ENCODE measurements at places on chromosomes 6 and 20. TPM values are rescaled to one million over a fixed set of nuclear protein-coding genes. Genes with fewer than 3 reads are reported as not detected.
A peak's percentile ranks its signal among the peaks of the same experiment; 100 is the strongest.

DPPA5 gene
- not detected for total RNA-seq

OR12D3 gene
- not detected for total RNA-seq

CENPQ gene
- total RNA-seq, result 2.4 TPM

REM1 gene
- not detected for total RNA-seq

NKAIN2 gene
- 2.9 TPM for total RNA-seq

CAGE1 gene
- 0.17 TPM for total RNA-seq

OSER1 gene
- total RNA-seq, result 83.9 TPM

TRIM39 gene
- total RNA-seq, result 26.4 TPM

BTN3A1 gene
- 206 TPM for total RNA-seq

HDGFL1 gene
- not detected for total RNA-seq

GRCh38 chr20:38880952-38881735, 45.1 kb upstream of the FAM83D start:
- DNase-seq, result no peak

- no peak for DNase-seq
Measured at GRCh38 chr6:157050537-157051265, 272.6 kb downstream of the TMEM242 start.

- no peak for DNase-seq
Measured at GRCh38 chr6:105364243-105364642, 38.6 kb downstream of the PREP start.

- no peak for DNase-seq
Measured at GRCh38 chr6:40517654-40518053, 69.5 kb downstream of the LRFN2 start.

- DNase-seq, result no peak
Measured at GRCh38 chr6:43296780-43297497, 1.1 kb upstream of the SLC22A7 start.

DNA sequence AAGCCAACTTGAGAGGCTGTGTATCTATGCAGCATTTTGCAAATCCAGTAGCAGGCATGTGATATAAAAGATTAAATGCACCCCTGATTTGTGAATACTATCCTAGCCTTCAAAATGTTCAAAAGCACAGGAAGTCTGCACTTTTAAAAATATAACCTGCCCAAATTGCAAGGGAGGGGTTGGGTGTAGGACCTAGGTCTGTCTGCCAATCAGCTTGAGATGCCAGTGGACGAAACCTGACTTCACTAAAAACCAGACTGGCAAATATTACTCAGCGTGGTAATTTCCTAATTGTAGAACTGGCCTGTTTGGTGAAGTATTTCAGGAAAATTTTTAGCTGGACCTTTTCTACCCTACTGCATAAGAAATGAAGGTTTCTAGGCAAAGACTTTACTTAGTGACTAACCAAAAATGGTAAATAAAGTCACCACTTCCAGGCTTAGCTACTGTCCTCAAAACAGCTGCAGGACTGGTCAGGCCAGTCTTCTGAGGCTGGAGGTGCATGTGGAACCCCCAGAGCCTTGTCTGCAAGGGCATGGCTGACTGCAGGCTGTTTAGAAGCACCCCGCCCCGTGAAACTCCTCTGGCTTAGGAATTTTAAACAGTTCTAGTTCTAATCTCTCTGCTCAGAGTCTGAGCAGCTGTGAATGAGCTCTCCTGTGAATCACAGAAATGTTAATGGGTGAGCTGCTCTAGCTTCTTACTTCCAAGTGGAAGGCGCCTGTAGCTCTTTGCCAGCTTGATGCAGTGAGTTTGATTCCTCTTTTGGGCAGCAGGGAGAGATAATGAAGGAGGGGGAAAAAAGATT, 104.4 kb upstream of the ESR1 start:
- DNase-seq, result no peak

DNA sequence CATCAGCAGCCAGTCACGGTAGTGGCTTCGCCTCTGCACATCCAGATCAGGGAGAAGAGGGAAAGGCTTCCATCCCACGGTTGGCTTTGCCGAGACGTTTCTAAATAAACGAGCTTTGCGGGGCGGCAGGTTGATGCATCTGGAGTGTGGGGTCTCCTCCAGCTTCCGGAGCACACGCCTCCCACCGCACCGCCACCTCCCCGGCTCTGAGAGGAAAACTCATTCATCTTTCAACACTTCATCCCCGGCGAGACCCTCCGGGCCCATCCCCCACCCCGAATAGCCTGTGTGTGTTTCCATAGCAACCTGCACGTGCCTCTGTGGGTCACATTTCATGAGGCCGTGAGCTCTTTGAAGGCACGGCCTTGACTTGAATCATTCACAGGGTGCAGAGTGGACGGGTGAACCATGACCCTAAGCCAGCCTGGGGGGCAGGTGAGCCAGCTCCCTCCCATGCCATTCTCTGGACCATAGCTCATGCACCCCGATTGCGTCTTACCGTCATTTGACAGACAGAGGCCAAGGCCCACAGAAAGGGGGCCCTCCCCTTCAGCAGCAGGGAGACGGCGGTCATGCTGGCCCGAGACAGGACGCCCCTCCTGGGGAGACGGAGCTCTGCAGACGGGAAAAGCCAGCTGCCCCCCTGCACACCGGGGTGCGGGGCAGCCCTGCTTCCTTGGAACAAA, 16.2 kb upstream of the CHRNA4 start:
- no peak for DNase-seq

- DNase-seq, result no peak
Measured at GRCh38 chr6:53611889-53612288, 53.7 kb downstream of the KLHL31 start.

DNA sequence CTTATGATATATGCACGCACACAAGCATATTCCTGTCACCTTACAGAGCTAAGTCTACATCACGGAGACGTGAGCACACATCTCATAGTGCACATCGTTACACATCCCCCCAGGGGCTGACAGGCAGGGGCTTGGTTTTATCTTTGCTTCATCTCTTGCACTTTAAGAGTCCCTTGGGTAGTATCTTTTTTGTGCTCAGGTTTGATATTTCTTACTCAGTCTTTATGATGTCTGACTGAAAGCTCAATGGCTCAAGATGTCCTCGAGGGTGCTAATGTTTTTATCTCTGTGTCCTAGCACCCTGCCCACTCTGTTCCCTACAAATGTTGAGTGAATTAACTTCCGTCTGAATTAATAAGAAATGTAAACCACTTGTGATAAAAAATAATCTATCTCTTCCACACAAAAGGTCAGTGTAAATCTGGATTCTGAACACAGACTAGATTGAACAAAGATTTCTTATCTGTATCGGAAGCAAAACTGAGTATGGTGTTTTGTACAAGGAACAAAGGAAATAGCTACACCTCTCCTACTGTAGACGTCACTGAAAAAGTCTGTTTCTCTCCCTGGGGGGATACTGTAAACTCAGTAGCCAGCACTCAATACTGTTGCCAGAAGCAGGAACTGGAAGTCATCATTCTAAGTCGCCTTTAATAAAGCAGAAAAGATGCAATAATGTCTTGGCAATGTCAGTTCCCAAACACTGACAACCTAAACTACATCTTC, 195.1 kb downstream of the PRKN start:
- DNase-seq, result no peak

DNA sequence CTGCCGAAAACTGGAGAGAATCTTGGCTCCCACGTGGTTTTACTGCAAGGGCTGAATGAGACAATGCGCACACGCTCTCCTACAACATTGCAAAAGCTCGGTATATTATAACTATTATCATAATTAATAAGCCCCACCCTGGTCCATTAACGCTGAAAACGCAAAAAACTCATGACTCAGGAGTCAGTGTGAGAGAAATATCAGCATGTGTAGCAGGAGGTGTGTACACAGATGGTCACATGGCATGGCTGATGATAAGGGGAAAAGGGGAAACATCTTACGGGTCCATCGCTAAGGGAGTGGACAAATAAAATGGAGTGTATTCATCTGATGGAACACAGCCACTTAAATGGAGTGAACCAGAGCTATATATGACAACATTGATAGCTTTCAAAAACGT, 29.2 kb downstream of the CDH22 start:
- DNase-seq, result no peak

DNA sequence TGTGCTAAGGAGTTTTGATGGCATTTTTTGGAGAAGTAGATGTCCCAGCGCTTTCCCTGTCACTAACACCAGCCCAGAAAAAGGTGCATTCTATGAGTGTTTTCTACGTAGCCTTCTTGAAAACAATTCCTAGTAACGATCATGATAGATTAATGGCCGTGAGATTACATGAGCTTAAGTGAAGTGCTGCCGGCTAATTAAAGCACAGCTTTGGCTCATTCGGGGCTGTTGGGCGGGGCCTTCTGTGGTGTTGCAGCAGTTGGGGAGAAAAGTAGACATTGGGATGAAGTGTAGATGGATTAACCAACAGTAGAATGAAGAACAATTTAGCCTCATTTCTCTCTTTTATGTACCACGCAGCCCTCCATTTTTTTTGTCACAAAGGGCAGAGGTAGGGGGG, 20.8 kb upstream of the TRAF3IP2 start:
- DNase-seq, result no peak

GRCh38 chr6:167870321-167870720, 43.6 kb downstream of the AFDN start:
- no peak for DNase-seq

- DNase-seq, result no peak
Measured at GRCh38 chr6:11324453-11325015, 92.1 kb upstream of the NEDD9 start.

- DNase-seq, result peak; percentile 35
Measured at GRCh38 chr6:129748212-129748900, 38.4 kb upstream of the ARHGAP18 start.

DNA sequence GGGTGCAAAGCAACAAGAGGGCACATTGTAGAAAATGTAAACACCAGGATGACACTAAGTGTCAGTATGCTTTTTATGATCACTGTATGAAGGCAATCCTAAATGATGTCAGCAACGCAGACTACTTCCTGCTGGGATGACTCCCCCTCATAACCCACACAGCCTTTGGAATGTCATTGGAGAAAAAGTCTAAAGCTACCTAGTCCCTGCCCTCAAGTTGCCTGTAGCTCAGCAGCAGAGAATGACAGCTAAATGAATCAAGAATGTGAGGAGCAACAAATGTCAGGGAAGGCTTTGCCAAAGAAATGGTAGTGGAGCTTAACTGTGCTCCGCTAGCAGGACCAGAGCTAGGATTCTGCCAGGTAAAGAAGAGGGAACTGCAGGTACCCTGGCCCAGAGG, 555.6 kb downstream of the CD83 start:
- no peak for DNase-seq

GRCh38 chr6:97656706-97657350, 373.8 kb upstream of the MMS22L start:
- DNase-seq, result no peak

- no peak for DNase-seq
Measured at GRCh38 chr6:3005874-3006273, 6.2 kb downstream of the NQO2 start.

- DNase-seq, result no peak
Measured at GRCh38 chr20:61332016-61332975, 80.2 kb downstream of the CDH4 start.

GRCh38 chr6:46918806-46919205, 2.9 kb downstream of the ADGRF5 start:
- DNase-seq, result no peak

DNA sequence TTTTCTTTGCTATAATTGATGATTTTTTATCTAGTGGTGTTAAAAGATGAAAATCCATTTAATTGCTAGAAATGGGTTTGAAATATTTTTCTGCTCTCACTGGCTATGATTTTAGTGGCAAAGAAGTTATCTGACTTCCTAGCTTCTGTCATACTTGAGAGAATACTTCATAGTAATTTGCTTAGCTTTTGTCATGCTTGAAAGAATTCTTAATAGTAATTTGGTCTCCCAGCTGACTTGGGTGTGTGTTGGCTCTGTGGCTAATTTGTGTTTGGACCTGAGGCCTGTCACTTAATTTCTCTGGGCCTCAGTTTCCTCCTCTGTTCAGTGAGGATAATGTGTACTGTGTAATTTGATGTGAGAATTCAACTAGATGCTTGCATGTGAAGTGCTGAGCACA, 12.8 kb upstream of the RMND1 start:
- DNase-seq, result no peak

DNA sequence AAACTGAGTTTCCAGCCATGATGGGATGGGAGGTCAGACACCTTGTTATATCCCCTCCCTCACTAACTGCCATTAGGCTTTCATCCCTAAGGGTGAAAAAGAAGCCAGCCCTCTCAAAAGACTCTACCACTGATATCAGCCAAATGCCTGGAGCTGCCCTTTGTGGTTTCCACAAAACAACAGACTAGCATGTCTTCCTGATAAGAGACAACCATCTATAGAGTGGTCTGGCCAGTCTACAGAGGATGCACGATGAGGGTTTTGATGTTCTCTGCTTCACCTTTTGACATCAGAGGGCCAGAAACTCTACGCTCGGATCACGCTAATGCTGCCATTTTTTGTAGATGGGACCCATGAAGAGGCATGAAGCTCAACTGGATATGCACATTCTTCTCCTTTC, 61.7 kb upstream of the ARHGAP18 start:
- DNase-seq, result no peak

- DNase-seq, result no peak
Measured at GRCh38 chr6:154682633-154683125, 50.5 kb upstream of the SCAF8 start.

DNA sequence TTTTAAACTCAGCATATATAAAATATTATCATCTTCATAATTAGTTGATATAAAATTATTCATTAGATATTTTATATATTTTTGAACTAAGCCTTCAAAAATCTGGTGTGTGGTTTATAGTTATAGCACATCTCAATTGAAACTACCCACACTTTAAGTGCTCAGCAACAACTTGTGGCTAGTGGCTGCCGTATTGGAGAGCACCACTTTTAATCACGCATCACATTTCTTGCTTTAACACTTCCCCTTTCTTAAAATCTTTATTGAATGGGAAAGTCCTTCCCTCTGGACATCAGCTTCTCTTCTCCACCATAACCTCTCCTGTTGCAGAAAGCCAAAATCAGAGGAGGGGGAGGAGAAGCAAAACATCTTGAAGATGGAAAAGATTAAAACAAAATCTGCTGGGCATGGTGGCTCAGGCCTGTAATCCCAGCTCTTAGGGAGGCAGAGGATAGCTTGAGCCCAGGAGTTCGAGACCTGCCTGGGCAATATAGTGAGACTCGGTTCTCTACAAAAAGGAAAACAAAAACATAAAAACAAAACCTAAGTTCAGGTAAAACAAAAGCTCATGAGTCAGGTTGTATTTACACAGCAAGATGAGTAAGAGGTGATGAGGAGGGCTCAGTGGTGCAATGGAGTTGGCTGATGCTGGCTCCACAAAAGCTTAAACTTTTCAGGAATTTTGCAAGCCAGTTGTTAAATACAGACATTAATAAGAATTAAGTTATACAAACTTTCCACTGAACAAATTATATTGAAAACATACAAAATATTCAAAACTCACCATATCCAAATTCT, 237.0 kb upstream of the SUPT3H start:
- DNase-seq, result no peak

DNA sequence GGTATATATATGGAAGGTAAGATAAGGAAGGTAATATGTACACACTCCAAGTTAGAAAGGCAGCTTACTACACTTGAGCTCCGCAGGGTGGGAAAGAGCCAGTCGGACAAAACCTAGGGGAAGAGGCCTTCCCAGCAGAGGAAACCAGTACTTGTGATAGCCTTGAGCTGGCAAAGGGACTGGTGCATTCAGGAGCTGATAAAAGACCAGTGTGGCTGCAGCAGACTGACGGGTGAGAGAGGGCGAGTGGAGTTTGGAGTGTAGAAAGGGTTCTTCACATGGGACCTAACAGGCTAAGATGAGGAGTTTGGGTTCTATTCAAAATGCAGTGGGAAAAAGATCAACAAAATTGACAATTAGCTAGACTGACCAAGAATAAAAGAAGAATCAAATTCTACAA, 49.3 kb upstream of the KIF13A start:
- DNase-seq, result no peak

All from naive thymus-derived CD4-positive, alpha-beta T cell (primary cell).